Central memory CD8-positive, alpha-beta T cell (primary cell): ENCODE measurements at places on chromosomes 7 and 10.

GRCh38 chr7:138186951-138187351 is 110.7 kb downstream of the AKR1D1 start:
- DNase-seq, result no peak

DNA sequence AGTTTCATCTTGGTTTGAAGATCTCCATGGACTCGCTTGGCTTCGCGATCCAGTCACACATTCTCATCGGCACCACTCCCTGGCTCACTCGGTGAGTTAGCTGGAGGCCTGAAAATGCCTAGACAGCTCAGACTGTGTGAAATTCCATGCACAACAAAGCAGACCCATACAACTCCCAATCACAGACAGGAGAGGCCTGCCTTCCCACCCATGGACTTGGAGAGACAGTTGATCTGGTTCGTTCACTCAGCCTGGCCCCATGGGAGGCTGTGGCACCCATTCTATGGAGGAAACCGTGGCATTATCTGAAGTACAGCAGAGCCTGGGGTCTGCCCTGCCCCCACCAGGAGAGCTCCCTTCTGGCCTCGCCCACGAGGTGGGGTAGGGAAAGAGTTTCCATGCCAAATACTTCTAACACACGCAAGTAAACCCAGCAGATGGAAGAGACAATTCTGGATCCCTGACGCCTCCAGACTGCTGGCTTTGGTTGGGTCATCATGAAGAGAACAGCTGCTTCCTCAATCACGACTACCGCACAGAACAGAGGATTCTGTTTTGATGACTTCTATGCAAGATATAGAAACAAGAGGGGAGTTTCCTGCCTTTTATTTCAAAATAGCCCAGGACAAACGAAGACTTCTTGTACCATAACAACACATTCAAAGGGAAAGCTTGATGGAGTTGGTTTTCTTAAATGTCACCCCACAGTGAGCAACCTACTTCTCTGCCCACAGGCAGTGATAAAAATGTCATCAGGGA is 15.9 kb downstream of the FAM53B start:
- DNase-seq, result no peak

DNA sequence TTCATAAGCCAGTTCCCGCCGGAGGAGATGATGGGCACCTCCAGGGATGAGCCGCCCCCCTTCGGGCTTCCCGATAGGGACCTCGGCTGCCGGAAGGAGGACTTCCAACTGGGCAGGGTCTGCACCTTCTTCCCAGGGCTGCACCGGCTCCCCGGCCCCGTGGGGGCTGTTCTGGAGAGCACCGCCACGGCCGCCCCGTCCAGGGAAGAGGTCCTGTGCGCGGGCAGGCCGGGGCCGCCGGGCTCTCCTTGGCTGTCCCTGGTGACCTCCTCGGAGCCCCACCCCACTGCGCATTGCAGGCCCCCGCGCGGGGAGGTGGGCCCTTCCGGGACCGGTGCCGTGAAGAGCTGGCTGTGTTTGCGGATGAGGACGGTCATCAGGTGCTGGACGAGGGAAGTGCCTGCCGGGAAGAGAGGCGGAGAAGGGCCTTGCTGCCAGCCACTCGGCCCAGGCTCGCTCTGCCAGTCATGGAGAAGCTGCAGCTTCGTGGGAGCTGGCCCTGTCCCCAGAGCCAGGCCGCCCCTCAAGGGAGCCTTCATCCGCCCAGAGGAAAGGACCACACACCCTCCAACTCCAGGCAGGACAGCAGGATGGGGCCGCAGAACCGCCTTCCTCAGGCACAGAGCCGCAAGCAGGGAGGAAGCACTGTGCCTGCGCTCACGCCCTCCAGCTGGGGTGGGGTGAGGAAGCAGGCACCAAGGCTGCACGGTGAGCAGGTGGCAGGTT is 144.4 kb downstream of the MAPK8 start:
- DNase-seq, result peak; percentile 5

DNA sequence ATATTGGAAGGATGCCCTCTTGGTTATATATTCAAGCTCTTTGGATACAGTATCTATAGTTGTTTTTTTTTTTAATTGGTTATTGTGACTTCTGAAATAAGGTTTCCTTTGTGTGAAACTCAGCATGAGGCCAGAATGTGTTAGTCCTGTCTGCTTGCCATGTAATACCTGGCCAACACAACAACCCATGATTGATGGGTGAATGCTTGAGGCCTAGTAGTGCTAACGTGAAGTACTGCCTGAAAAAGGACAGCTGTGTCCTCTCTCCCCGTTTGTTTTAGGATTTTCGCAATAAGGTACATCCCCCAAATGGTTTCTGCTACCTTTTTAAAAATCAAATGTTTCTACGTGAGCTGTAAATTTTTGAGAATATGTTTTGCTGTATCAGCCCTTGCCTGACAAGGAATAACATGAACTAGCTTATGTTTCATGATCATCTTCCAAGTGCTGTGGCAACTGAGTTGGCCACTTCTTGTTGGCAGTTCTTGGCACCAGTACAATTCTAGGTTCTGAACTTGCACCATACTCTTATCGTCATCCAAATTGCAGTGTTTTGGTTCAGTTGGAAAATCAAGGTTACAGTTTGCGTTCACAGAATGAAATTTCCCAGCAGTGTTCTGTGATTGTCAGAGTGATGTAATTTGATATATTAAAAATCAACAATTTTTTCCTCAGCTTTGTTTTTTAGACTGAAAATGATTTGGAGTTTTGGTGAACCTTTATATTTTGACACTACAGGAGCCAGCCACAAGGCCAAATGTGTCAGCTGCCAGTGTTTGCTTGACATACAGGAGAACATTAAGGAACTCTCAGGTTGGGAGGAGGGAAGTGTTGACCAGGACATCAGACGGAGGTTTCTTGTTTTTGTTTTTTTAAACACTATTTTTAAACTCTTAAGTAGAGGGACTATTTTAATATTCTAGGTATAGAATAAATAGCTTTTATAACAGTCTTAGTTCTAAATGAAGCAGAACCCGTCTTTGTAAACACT is 13.5 kb upstream of the ASCC1 start:
- DNase-seq, result no peak

GRCh38 chr7:47405921-47406800 is 175.8 kb downstream of the TNS3 start:
- DNase-seq, result no peak

GRCh38 chr7:111067251-111067650 is 23.7 kb upstream of the LRRN3 start:
- DNase-seq, result no peak

DNA sequence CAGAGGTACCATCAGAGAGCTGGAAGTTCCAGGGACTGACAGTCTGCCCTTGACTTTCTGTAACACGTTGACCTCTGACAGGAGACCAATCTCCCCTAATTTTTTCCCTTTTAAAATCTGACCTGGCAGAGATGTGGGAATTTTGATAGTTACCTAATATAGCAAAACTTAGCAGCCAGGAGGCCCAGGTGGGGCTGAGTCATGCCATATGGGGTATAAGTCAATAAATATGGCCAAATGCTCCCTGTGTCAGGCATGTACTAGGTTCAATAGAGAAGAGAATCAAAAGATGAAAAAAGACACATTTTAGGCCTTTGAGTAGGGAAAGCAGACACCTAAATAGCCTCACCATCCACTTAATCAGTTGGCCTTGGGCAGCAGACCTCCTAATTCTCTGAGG is 6.1 kb upstream of the GRK5 start:
- no peak for DNase-seq

- no peak for DNase-seq
Measured at GRCh38 chr7:135262623-135263320, 29.1 kb downstream of the STRA8 start.

DNA sequence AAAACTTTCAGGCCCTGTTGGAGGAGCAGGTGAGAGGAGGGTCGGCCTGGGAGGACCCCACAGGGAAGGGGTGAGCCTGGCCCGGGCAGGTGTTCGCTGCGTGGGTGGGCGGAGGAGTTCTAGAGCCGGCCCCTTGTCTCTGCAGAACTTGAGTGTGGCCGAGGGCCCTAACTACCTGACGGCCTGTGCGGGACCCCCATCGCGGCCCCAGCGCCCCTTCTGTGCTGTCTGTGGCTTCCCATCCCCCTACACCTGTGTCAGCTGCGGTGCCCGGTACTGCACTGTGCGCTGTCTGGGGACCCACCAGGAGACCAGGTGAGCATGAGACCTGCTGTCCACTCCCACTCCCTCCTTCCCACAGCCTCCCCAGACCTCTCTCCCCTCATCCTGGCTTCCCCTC is 5.6 kb downstream of the ZNHIT1 start:
- no peak for DNase-seq

DNA sequence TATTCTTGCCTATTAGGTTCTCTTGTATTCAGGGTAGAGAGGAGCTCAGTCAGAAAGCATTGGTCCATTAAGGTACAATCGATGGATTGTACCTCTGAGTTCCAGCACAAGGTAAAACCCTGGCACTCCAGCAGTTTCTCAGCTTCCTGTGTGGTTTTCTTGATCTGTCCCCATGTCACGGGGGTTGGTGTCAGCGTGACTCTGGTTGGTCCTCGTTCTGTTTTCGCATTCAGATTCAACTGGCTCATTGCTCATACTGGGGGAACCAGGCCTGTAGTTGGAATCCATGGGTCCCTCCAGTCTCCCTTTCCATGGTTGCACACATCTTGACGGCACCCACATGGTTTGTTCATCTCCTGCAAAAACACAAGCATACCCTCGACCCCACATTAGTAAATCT is 32.7 kb upstream of the RASGEF1A start:
- DNase-seq, result no peak

- DNase-seq, result no peak
Measured at GRCh38 chr7:2757904-2758672, 70.1 kb downstream of the AMZ1 start.

GRCh38 chr10:116713846-116714245 is 28.5 kb downstream of the HSPA12A start:
- DNase-seq, result no peak

DNA sequence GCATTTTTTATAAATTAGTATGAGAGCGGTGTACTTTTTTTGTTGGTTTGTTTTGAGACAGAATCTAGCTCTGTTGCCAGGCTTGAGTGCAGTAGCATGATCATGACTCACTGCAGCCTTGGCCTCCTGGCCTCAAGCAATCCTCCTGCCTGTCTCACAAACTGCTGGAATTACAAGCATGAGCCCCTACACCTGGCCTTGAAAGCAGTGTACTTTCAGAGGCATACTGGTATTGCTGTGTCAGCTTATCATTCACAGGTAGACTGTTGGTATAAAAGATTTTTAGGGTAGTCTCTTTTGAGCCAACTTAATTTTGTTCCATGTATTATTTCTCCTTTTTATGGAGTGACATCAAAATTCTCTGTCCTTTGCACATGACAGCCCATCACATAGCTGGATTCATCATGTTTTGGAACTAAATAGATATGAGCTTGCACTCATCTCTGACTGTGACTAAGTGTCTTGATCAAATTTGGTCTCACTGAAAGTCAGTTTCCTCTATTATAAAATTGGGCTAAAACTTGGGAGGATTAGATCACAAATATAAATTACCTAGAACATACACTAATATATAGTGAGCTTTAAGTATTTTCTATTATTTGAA is 12.4 kb downstream of the GNAT3 start:
- DNase-seq, result no peak

DNA sequence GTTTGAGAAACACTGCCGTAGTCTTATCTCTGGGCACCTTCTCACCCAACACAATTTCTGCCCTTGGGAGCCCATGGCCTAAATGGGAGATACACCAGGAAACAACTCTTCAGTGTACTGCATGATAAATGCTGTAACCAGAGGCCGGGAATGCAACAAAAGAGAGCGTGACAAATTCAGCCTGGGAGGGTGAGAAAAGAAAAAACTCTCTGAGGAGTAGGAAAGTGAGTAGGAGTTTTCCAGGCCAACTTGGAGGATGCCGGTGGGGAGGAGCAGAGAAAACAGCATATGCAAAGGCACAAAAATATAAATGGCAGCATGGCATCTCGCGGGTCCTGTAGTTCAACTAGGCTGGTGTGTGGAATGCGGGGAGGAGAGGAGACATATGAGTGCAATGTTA is 624.5 kb downstream of the PARD3 start:
- no peak for DNase-seq

DNA sequence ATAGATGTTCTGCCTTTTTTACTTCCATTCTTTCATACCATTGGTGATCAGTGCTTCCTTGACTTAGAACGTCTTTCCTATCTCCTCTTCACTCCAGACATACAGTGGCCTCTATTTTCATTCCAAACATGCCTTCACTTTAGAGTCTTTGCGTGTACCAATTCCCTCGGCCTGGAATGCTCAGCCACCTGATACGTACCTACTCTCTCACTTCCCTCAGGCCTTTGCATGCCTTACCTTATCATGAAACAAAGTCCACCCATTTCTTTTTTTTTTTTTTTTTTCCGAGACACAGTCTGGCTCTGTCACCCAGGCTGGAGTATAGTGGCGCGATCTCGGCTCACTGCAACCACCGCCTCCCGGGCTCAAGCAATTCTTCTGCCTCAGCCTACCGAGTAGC is 2.2 kb upstream of the CCNJ start:
- no peak for DNase-seq

- no peak for DNase-seq
Measured at GRCh38 chr7:35716038-35716803, 21.3 kb upstream of the HERPUD2 start.

GRCh38 chr7:8322667-8323066 is 60.7 kb upstream of the ICA1 start:
- no peak for DNase-seq

- DNase-seq, result no peak
Measured at GRCh38 chr7:51151455-51151854, 165.2 kb downstream of the COBL start.

GRCh38 chr7:112202816-112203215 is 3.4 kb downstream of the DOCK4 start:
- DNase-seq, result no peak
